ENCODE measurements at places on chromosomes 12 and 14. TPM values are rescaled to one million over a fixed set of nuclear protein-coding genes. Genes with fewer than 3 reads are reported as not detected.

The WNT5B gene
- 59.0 TPM for total RNA-seq

The ANHX gene
- total RNA-seq: not detected

The AMDHD1 gene
- total RNA-seq: 0.29 TPM

The STAC3 gene
- 0.36 TPM for total RNA-seq

The GSG1 gene
- 0.29 TPM for total RNA-seq

The RERG gene
- total RNA-seq: not detected

The DUSP6 gene
- total RNA-seq: 28.6 TPM

The CLEC12A gene
- total RNA-seq: 0.29 TPM

The C1S gene
- 478 TPM for total RNA-seq

The HRK gene
- under 0.01 TPM for total RNA-seq

The CSAD gene
- 9.4 TPM for total RNA-seq

The TEAD4 gene
- 15.2 TPM for total RNA-seq

The INHBC gene
- total RNA-seq: not detected

The RNF212B gene
- total RNA-seq: not detected

The KLHL33 gene
- 0.36 TPM for total RNA-seq

The KLRF1 gene
- total RNA-seq: not detected

The FAM90A1 gene
- not detected for total RNA-seq

The HPD gene
- under 0.01 TPM for total RNA-seq

The TCL1B gene
- not detected for total RNA-seq

The ANKRD33 gene
- total RNA-seq: not detected

The GXYLT1 gene
- total RNA-seq: 7.6 TPM

The LTB4R gene
- total RNA-seq: 1.8 TPM

The GCH1 gene
- total RNA-seq: 3.3 TPM

The OR6C2 gene
- not detected for total RNA-seq

The GDF3 gene
- not detected for total RNA-seq

The ART4 gene
- not detected for total RNA-seq

The PPP4R4 gene
- 0.29 TPM for total RNA-seq

The HOXC12 gene
- total RNA-seq: under 0.01 TPM

The PLEK2 gene
- 1.2 TPM for total RNA-seq

The KRT3 gene
- total RNA-seq: not detected

The ALKBH2 gene
- total RNA-seq: 25.0 TPM

The GZMB gene
- not detected for total RNA-seq

The MANSC4 gene
- not detected for total RNA-seq

The ERP27 gene
- total RNA-seq: not detected

The SDR9C7 gene
- total RNA-seq: not detected

The ANG gene
- 7.2 TPM for total RNA-seq

The CARMIL3 gene
- not detected for total RNA-seq

The KRT72 gene
- total RNA-seq: not detected

The TMEM117 gene
- total RNA-seq: 20.6 TPM

The SDSL gene
- total RNA-seq: 6.5 TPM

The FGF6 gene
- total RNA-seq: not detected

The RNASE7 gene
- not detected for total RNA-seq

The UNC79 gene
- under 0.01 TPM for total RNA-seq

The GTF2A1 gene
- total RNA-seq: 35.8 TPM

The RNU7-1 gene
- not detected for total RNA-seq

The RNASE3 gene
- total RNA-seq: not detected

The SMARCD1 gene
- 50.3 TPM for total RNA-seq
